ENCODE measurements at places on chromosomes 5 and 9. TPM values are rescaled to one million over a fixed set of nuclear protein-coding genes. Genes with fewer than 3 reads are reported as not detected.
A peak's percentile ranks its signal among the peaks of the same experiment; 100 is the strongest.

- H3K27me3 ChIP-seq: no peaks in the 10 kb centered on the region
- no peak for DNase-seq
- no peak overlapping the region for H3K4me3 ChIP-seq
- H3K27ac ChIP-seq: no peak overlapping the region
Measured at GRCh38 chr5:34928267-34928666, 1.1 kb upstream of the DNAJC21 start.

DNA sequence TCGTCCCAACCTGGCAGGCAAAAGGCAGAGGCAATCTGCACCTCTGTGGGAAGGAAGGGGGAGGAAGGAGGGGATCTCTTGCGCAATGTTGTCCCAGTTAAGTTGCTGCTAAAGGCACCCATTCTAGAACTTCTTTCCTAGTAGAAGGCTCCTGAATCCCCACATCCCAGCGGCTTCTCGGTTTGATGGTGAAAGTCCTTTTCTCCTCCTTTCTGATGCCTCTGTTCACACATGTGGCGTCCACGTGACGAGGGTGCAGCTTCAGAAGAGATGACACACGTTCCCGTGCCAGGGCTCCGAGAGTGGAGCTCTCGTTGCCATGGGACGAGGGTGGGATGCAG, 96.9 kb upstream of the FCN2 start:
- H3K27ac ChIP-seq: no peak overlapping the region
- H3K27me3 ChIP-seq: peaks cover 4% of the 10 kb centered on the region
- H3K36me3 ChIP-seq: no peaks in the 10 kb centered on the region
- H3K4me3 ChIP-seq: no peak overlapping the region
- no peak for DNase-seq
- no peaks in the 10 kb centered on the region for H3K4me1 ChIP-seq

- no peaks in the 10 kb centered on the region for H3K27me3 ChIP-seq
- no peak for DNase-seq
- H3K4me3 ChIP-seq: no peak overlapping the region
- H3K36me3 ChIP-seq: peaks cover 75% of the 10 kb centered on the region
- H3K27ac ChIP-seq: no peak overlapping the region
- H3K4me1 ChIP-seq: peaks cover 17% of the 10 kb centered on the region
Measured at GRCh38 chr9:112285056-112285455, 48.4 kb downstream of the PTBP3 start.

GRCh38 chr5:74143721-74144330, 496.7 kb downstream of the ENC1 start:
- H3K27ac ChIP-seq: no peak overlapping the region
- no peaks in the 10 kb centered on the region for H3K4me1 ChIP-seq
- peaks cover 11% of the 10 kb centered on the region for H3K27me3 ChIP-seq
- H3K36me3 ChIP-seq: no peaks in the 10 kb centered on the region

GRCh38 chr5:22500556-22500955, 352.6 kb downstream of the CDH12 start:
- no peaks in the 10 kb centered on the region for H3K27me3 ChIP-seq
- H3K4me3 ChIP-seq: no peak overlapping the region
- H3K27ac ChIP-seq: no peak overlapping the region
- no peaks in the 10 kb centered on the region for H3K36me3 ChIP-seq
- no peaks in the 10 kb centered on the region for H3K4me1 ChIP-seq

DNA sequence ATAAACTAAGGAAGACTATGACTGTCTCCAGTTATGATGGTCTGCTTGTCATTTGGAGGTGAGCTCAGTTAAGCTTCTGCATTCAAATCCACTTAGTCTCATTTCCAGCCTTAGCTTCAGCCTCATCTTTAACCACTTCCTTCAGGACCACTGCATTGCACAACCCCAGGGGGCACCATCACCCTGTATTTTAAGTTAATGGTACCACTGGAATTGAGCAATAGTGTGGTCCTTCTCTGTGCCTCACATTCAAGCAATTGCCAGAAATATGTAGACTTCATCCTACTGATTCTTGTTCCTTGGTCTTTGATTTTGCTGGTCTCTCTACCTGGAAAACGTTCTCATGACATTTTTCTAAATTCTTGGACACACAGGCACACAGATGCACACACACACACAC, 131.5 kb upstream of the PTPN3 start:
- H3K36me3 ChIP-seq: no peaks in the 10 kb centered on the region
- no peaks in the 10 kb centered on the region for H3K4me1 ChIP-seq
- peaks cover 7% of the 10 kb centered on the region for H3K27me3 ChIP-seq
- no peak overlapping the region for H3K27ac ChIP-seq
- no peak overlapping the region for H3K4me3 ChIP-seq

GRCh38 chr9:129815278-129815677, 8.7 kb downstream of the TOR1A start:
- H3K27ac ChIP-seq: peak overlapping the region; percentile 20
- H3K27me3 ChIP-seq: no peaks in the 10 kb centered on the region
- H3K36me3 ChIP-seq: peaks cover 20% of the 10 kb centered on the region
- DNase-seq: no peak

- peaks cover 12% of the 10 kb centered on the region for H3K4me1 ChIP-seq
- peaks cover 69% of the 10 kb centered on the region for H3K27me3 ChIP-seq
- no peak overlapping the region for H3K4me3 ChIP-seq
- no peaks in the 10 kb centered on the region for H3K36me3 ChIP-seq
- no peak for DNase-seq
- no peak overlapping the region for H3K27ac ChIP-seq
Measured at GRCh38 chr5:174688441-174689354, 35.7 kb upstream of the MSX2 start.

DNA sequence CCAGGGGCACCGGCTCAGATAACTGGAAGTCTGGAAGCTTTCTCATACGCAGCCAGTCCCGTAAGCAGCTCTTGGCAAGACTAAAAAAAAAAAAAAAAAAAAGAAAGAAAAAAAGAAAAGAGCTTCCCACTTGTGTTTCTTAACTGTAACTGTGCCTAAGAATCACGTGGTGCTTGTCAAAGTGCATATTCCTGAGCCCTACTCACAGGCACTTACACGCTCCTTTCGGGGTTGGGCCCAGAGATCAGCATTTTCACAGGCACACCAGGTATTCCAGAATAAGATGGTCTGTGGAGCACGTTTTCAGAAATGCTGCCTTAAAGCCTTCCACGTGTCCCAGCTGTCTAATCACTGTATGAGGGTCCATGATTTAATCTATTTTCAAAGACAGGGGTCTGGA, 22.6 kb upstream of the SH3GL2 start:
- H3K27ac ChIP-seq: no peak overlapping the region
- DNase-seq: no peak
- no peak overlapping the region for H3K4me3 ChIP-seq
- no peaks in the 10 kb centered on the region for H3K36me3 ChIP-seq
- H3K4me1 ChIP-seq: no peaks in the 10 kb centered on the region

DNA sequence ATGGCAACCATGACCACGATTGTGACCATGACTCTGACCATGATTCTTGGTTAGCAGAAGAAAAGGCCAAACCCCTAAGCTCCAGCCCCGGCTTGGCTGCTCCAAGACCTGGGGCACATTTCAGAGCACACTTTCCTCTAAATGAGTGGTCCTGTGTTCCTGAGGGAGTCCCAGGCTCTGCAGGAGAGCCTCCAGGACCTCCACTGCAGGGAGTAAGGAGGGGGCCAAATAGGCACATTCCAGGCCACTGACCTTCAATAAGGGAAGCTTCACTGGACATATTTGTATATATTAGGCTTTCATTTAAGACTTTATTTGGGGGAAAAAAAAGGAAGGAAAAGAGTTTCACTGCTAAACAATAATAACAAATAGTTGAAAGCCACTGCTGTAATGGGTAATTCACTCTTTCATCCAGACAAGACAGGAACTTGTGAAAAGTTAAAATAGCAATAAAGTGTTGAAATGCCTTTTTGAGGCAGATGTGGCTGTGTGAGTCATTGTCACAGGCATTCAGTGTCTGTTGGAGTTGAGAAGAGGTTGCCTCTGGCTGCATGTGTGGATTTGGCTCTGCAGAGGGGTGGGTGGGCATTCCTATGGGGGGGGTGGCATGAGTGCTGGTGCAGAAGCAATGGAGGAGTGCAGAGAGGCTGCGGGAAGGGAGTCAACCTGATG, 63.9 kb upstream of the TGFBR1 start:
- no peaks in the 10 kb centered on the region for H3K27me3 ChIP-seq
- H3K36me3 ChIP-seq: peaks cover 4% of the 10 kb centered on the region
- H3K4me3 ChIP-seq: no peak overlapping the region
- H3K27ac ChIP-seq: no peak overlapping the region
- peaks cover 10% of the 10 kb centered on the region for H3K4me1 ChIP-seq
- no peak for DNase-seq

- H3K27me3 ChIP-seq: peaks cover 23% of the 10 kb centered on the region
- no peak overlapping the region for H3K4me3 ChIP-seq
- no peaks in the 10 kb centered on the region for H3K36me3 ChIP-seq
- H3K4me1 ChIP-seq: no peaks in the 10 kb centered on the region
- no peak overlapping the region for H3K27ac ChIP-seq
- DNase-seq: no peak
Measured at GRCh38 chr5:38541174-38541725, 15.2 kb downstream of the LIFR start.

DNA sequence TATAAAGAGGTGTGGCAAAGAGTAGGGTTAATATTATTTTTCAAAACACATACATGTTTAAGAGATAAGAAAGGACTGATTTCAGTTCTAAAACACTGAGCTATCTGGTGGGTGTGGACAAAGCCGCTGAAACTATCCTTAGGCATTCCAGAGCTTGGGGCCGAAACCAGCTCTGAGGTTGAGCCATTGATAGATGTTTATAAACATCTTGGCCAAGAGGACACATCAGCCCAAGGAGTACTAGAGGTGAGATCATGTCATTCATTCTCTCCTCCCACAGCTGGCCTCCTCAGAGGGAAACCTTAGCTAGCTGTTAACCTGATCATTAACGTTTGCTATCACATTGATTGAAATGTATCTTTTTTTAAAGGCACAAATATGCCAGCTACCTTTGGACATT, 89.9 kb downstream of the NLN start:
- H3K27ac ChIP-seq: no peak overlapping the region
- H3K4me1 ChIP-seq: peaks cover 9% of the 10 kb centered on the region
- DNase-seq: no peak
- H3K36me3 ChIP-seq: peaks cover 63% of the 10 kb centered on the region
- H3K4me3 ChIP-seq: no peak overlapping the region
- H3K27me3 ChIP-seq: no peaks in the 10 kb centered on the region

GRCh38 chr5:99099691-99100090, 170.9 kb upstream of the CHD1 start:
- no peaks in the 10 kb centered on the region for H3K36me3 ChIP-seq
- peaks cover 3% of the 10 kb centered on the region for H3K27me3 ChIP-seq
- H3K4me1 ChIP-seq: no peaks in the 10 kb centered on the region
- no peak overlapping the region for H3K4me3 ChIP-seq
- H3K27ac ChIP-seq: no peak overlapping the region

- peaks cover 44% of the 10 kb centered on the region for H3K36me3 ChIP-seq
- H3K27ac ChIP-seq: no peak overlapping the region
- H3K4me1 ChIP-seq: no peaks in the 10 kb centered on the region
- H3K4me3 ChIP-seq: no peak overlapping the region
Measured at GRCh38 chr9:104104360-104104759, 10.3 kb downstream of the SMC2 start.

DNA sequence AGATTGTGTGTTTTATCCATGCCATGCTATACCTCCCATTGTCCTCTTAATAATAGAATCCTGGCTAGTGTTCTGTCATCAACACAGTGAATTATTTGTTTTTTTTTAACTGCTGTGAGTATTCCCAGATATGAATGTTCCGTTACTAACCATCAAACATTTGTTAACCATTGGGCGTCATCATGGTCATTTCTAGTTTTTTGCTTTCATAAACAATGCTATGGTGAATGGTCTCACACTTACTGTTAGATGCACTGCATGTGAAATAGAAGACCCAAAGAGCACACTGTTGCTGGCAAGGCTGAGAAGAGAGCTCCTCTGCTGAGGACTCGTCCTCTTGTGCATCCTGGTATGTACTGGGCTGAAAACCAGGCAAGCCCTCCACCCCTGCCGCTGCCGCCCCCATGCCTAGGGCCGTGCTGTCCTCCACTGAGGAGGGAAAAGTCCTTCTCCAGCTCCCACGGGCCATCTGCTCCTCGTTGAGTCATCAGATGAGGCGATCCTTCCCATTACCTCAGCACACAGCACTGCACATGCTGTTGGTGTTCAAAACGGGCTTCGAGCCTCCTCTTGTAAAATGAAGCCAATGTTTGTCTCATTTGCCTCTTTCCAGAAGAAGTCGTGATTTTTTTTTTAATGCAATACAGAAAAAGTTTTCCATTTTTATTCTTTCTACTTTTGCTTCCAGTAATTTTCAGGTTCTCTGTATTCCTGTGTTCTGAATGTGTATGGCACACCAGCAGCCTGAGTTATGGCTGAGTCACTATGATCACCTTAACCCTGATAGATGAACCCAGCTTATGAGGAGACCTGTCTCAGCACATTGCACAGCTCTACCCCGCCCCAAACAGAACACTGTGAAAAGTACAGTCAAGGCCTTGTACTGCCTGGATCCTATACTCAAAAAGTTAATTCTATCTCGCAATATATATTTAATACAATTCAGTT, 219.0 kb downstream of the AOPEP start:
- no peak overlapping the region for H3K27ac ChIP-seq
- H3K4me3 ChIP-seq: no peak overlapping the region
- no peak for DNase-seq
- H3K4me1 ChIP-seq: peaks cover 16% of the 10 kb centered on the region
- peaks cover 2% of the 10 kb centered on the region for H3K36me3 ChIP-seq
- no peaks in the 10 kb centered on the region for H3K27me3 ChIP-seq

DNA sequence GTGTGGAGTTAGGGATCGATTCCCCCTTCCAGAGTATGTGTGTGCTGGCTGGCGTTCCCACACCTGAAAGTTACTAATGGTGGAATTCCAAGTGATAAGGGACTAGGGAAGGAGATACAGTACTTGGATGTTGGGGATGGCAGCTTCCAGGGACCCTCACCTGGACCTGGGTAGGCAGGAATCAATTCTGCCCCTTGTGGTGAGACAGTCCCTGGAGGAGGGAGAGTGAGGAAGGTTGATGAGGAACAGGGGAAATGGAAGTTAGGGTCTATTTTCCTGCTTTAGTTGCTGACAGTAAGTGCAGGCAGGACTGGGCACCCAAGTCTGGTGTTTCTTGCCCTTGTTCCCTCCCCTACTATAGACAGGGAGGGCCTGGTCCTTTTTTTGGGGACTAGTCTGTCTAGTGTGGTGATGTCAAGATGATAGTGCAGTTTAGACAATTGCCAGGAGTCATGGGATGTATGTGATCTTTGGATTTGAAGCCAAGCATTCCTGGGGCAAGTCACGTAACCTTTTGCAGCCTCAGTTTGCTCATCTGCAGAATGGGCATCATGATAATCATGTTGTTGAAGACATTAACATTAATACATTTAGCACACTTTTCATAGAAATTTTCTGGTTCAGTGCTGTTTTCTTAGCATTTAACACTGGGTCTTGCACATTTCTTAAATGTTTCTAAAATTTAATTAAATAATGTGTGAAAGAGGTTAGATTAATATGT, 51.7 kb downstream of the DAB2IP start:
- H3K36me3 ChIP-seq: no peaks in the 10 kb centered on the region
- DNase-seq: no peak
- no peak overlapping the region for H3K4me3 ChIP-seq

- peak; percentile 14 for DNase-seq
- H3K4me3 ChIP-seq: peak overlapping the region; percentile 18
- peak overlapping the region; percentile 72 for H3K27ac ChIP-seq
- H3K27me3 ChIP-seq: peaks cover 42% of the 10 kb centered on the region
- no peaks in the 10 kb centered on the region for H3K36me3 ChIP-seq
Measured at GRCh38 chr9:88988796-88989641, 2.2 kb upstream of the S1PR3 start.

GRCh38 chr5:39891376-39891775, 466.6 kb upstream of the DAB2 start:
- no peak overlapping the region for H3K27ac ChIP-seq
- no peak overlapping the region for H3K4me3 ChIP-seq
- no peaks in the 10 kb centered on the region for H3K36me3 ChIP-seq
- DNase-seq: no peak
- no peaks in the 10 kb centered on the region for H3K4me1 ChIP-seq

The ZNF300 gene
- total RNA-seq: 2.8 TPM

The REEP2 gene
- 3.5 TPM for total RNA-seq

The MELK gene
- 46.9 TPM for total RNA-seq

The OBP2B gene
- total RNA-seq: not detected

The IFNB1 gene
- 1.2 TPM for total RNA-seq

The GNAQ gene
- 22.4 TPM for total RNA-seq

The ORM2 gene
- not detected for total RNA-seq

The PIP5K1B gene
- 1.9 TPM for total RNA-seq
